ENCODE measurements at places on chromosomes 2 and 18. TPM values are rescaled to one million over a fixed set of nuclear protein-coding genes. Genes with fewer than 3 reads are reported as not detected.

The AMMECR1L gene
- total RNA-seq, result 21.6 TPM

DNA sequence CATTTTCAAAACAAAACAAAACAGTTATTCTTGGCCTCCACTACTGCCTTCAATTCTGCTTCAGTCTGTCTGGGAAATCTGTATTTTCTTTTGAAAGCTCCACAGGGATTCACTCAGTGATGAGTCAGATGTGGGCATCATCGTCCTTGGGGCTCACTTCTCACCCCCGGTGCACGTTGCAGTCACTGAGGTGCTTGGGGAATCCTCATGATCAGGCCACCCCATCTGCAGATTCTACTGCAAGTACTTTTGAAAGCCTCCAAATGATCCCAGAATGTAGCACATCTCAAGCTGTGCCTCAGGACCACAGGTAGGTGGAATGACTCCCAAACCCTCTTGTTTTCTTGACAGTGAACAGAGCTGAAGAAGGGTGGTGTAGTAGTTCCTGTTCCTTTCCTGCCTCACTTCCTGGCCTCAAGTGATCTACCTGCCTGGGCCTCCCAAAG lies 34.3 kb downstream of the LPIN2 start:
- H3K4me3 ChIP-seq, result peak overlapping the region; percentile 13
- peaks cover 5% of the 10 kb centered on the region for H3K36me3 ChIP-seq
- H3K4me1 ChIP-seq, result peaks cover 68% of the 10 kb centered on the region

DNA sequence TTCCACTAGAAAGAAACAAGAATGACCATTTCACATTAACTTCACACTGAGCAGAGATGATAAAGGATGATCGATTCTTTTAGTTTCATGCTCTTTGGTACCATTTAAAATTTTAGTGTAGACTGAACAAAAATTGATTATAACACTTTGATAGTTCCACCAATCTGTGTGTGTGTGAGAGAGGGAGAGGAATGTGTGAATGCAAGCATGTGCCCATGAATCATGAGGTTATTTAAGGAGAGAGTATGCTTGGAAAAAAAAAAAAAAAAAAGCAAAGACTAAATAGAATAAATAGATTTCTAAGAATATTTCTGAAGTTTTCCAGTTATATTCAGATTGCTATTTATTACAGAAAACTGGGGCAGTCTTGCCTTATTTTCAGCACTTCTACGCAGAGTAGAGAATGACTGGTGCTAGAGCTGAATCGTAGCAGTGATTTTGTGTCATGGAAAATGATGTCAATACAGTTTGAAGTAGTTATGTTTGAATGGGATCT lies 900.8 kb downstream of the SLC4A3 start:
- no peak for DNase-seq
- H3K27ac ChIP-seq, result no peak overlapping the region
- H3K4me1 ChIP-seq, result peaks cover 8% of the 10 kb centered on the region
- H3K4me3 ChIP-seq, result no peak overlapping the region
- no peaks in the 10 kb centered on the region for H3K36me3 ChIP-seq

DNA sequence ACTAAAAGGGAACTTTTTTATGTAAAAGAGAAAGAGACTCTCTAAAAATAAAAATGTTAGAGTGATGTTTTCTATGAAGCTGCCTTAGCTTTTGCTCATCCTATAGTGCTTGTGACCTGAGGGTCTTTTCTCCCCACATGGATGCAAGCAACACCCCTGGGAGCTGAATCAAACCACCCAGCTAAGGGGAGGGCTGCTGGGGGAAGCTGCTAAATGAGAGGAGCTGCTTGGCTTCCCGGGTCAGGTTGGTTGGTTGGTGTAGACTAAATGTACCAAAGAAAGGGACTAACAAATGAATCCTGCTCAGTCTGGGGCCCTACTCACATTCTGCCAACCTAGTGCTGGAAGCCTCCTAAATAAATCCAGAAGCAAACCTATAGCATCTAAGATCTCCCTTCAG lies 35.0 kb downstream of the AFF3 start:
- H3K27me3 ChIP-seq, result peaks cover 73% of the 10 kb centered on the region
- H3K36me3 ChIP-seq, result no peaks in the 10 kb centered on the region
- no peak overlapping the region for H3K4me3 ChIP-seq
- no peak overlapping the region for H3K27ac ChIP-seq
- no peaks in the 10 kb centered on the region for H3K4me1 ChIP-seq

- peak within 1 kb of the TSS; percentile 87 for H3K4me3 ChIP-seq
- DNase-seq, result peak; percentile 18
- H3K36me3 ChIP-seq, result peaks cover 18% of the 10 kb centered on the region
- H3K27ac ChIP-seq, result peak within 1 kb of the TSS; percentile 11
- H3K4me1 ChIP-seq, result peaks cover 8% of the 10 kb centered on the region
Measured at GRCh38 chr2:142131010-142131669, at the start of gene LRP1B. LRP1B (minus strand) TSS chr2:142131016; CDS start chr2:142130729, 287 bp downstream.

DNA sequence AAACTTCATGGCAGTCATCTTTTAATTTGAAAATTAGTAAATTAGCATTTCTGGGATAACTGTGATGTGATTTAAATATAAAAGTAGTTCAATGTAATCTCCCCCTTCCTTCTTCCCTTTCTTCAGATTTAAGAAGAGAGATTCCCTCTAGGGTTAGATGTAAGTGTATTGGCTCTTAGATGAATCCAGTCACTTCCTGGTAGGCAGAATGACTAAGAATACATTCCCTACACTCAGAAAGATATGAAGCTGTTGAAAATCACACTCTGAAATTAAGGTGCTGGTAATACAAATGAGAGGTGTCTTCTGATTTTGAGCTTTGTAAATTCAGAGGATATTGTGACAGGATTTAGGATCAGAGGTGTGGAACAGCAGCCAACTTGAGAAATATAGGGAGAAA lies 71.6 kb downstream of the TDRD15 start:
- no peaks in the 10 kb centered on the region for H3K27me3 ChIP-seq
- H3K36me3 ChIP-seq, result no peaks in the 10 kb centered on the region
- no peak overlapping the region for H3K27ac ChIP-seq
- no peak overlapping the region for H3K4me3 ChIP-seq
- DNase-seq, result no peak
- no peaks in the 10 kb centered on the region for H3K4me1 ChIP-seq
